NCI-H2171 treated with DMSO at 0.1 percent for 48 hours (cell line): ENCODE measurements at places on chromosomes 7 and 10.

- DNase-seq: no peak
Measured at GRCh38 chr10:27893358-27893954, 105.4 kb downstream of the ODAD2 start.

DNA sequence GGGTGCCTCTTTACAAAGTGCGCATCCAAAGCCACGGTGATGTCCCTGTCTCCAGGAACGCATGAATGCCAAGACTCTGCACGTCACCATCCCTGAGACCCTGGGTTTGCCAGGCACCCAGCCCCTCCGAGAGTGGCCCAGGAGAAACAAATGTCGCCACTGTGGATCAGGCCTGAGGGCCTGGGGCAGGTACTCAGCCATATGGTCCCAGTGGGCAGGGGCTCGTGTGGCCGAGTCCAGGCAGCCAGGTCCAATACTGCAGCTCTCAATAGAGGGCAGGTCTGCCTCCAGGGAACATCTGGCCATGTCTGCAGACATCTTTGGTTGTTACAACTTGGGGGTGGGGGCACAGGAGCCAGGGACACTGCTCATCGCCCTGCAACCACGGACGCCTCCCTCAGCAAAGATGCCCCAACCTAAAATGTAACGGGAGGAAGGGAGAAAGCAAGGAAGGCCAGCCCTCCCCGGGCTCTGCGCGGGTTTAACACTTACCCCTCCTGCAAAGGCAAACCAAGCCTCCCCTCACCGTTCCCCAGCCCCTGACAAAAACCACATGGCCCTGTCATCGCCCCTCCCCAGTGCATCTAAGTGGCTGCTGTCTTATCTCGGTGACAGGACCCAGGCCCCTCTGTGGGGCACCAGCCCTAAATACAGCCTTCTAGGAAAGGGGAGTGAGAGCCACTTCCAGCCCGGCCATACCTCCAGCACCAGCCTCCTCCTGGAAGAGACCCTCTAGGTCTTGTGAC, 10.3 kb upstream of the PAPOLB start:
- no peak for DNase-seq

- DNase-seq: peak; percentile 70
Measured at GRCh38 chr7:28641752-28642545, 229.6 kb downstream of the CREB5 start.

DNA sequence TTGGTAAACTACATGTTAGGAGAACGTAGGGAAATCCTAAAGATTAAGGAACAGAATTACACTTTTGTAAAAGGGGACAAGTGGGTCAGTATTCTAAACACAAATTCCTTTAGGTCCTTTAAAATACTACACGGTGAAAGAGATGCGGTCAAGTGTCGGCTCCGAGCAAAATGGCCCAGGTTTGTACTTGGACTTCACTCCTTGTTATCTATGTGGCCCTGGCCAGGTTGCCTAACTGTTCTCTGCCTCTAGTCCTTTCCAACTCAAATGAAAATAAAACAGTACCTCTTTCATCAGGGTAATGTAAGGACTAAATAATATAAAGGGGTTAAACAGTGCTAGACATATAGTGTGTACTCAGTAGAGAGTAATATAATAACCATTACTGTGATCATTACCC, 344.8 kb downstream of the PARD3 start:
- no peak for DNase-seq

GRCh38 chr10:28470873-28471651, 61.9 kb upstream of the WAC start:
- no peak for DNase-seq

- no peak for DNase-seq
Measured at GRCh38 chr7:17325364-17325763, 26.9 kb downstream of the AHR start.

DNA sequence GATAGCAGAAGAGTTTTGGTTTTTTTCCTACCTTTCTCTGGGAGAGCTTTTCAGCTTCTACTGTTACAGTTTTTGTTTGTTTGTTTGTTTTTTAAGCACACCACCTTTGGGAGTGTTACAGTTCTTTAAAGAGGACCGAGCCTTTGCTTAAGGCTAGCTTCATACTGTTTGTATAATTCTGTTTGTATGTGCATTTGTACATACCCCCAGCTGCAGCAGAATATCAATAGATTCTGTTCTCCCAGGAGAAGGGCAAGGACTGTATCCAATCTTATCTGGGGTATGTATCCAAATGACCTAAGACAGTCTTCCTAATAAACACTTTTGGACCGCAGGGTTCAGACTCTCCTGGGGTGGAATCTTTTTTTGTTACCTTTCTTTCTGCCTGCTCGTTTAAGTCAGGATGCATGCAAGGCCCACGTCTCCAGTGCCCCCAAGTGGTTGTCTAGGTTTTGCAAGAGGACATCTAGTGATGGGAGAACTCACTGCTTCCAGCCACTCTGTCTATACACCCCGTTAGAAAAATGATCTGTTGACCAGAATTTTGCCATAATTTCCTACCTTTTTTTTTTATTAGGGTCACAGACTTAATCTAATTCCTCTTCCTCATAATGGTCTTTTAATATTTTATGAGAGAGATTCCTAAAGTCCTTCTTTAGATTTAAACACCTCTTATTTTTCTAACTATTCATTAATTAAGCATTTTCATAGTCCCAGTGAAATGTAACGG, 23.9 kb downstream of the NRF1 start:
- peak; percentile 80 for DNase-seq

DNA sequence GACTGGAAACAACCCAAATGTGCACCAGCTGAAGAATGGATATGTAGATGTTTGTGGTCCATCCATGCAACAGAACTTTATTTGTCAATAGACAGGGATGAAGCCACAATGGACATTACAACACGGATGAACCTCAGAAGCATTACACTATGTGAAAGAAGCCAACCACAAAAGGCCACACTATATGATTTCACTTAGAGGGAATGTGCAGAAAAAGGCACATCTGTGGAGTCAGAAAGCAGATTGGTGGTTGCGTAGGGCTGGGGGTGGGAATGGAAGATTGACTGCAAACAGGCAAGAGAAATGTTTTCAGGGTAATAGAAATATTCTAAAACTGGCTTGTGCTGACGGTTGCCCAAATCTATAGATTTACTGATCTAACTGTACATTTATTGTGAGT, 34.3 kb upstream of the WASHC2A start:
- DNase-seq: no peak

DNA sequence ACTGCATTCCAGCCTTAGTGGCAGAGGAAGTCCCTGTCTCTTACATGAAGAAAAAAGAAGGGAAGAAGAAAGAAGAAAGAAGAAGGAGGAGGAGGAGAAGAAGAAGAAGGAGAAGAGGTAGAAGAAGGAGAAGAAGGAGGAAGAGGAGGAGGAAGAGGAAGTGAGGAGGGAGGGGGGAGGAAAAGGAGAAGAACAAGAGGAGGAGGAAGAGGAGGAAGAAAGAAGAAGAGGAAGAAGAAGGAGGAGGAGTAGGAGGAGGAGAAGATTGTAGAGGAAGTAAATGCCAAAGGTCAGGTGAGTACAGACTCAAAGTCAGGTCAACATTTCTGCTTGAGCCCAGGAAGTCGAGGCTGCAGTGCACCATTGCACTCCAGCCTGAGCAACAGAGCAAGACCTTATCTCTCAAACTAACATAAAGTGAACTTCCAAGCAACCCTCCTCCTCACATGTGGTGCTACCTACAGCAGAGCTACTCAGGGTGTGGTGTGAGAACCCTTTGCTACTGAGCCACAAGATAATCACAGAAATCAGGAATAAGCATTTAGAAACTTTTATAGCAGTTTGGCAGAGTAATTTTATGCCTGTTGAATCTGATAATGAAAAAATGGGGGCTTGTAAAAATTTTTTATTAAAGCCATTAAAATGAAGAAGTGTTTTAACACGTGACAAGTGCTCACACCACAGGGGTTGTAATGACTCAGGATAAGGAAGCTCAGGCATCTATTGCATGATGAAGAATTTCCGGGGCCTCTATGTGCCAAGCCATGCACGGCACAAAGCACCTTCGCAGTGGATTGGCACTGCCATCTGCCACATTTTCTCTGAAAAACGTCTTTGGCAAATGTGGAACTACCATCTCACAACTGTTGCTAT, 224.9 kb upstream of the AUTS2 start:
- DNase-seq: peak; percentile 19

- DNase-seq: peak; percentile 9
Measured at GRCh38 chr10:130021383-130021950, 57.4 kb upstream of the EBF3 start.

- no peak for DNase-seq
Measured at GRCh38 chr10:69645296-69646184, 15.5 kb downstream of the FAM241B start.

DNA sequence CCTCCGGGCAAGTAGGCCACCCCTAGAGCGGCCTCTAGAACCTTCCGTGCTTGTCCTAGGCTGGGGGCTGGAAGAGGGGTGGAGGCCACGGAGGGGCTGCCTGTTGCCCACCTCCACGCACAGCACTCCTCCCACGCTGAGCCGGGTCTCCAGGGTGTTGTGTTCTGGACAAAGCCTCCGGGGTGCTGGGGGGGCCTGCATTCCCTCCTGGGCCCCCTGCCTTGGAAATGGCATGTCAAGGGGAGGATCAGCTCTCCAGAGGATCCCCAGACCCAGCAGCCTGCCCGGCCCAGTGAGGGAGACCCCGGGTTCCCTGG, 8.1 kb upstream of the TTYH3 start:
- DNase-seq: no peak

DNA sequence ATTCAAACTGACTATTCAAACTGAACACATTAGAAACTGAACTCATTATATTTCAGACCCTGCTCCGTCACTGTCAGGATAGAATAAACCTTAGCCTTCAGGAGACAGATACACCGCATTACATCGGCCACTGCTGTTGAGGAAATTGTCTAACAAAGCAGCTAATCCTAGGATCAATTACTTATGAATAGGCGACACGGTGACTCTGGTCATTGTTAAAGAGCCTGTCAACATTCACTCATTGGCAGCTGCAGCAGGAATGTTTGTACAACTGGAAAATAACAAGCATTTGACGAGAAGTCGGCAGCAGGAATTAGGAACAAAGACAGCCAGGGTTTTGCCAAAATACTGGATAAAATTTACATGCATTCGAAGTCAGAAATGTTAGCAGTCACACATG, 112.0 kb upstream of the MKX start:
- no peak for DNase-seq

DNA sequence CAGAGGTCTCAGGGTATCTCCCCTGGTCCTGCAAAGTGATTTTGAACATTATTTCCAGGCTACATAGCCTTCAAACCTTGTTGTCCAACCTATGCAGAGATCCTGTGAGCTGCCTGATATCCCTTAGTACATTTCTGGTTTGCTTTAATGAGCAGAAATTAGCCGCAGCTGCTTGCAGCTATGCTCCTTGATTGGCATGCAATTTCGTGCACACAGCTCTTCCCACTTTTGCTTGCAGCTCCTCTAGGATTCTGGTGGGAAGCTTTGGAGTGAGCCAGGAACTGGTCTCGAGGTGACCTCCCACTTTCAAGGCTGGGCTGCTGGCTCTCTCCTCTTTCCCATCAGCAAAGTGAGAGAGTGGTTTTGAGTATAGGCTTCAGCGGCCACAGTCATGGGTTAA, 45.8 kb downstream of the OAT start:
- DNase-seq: no peak

DNA sequence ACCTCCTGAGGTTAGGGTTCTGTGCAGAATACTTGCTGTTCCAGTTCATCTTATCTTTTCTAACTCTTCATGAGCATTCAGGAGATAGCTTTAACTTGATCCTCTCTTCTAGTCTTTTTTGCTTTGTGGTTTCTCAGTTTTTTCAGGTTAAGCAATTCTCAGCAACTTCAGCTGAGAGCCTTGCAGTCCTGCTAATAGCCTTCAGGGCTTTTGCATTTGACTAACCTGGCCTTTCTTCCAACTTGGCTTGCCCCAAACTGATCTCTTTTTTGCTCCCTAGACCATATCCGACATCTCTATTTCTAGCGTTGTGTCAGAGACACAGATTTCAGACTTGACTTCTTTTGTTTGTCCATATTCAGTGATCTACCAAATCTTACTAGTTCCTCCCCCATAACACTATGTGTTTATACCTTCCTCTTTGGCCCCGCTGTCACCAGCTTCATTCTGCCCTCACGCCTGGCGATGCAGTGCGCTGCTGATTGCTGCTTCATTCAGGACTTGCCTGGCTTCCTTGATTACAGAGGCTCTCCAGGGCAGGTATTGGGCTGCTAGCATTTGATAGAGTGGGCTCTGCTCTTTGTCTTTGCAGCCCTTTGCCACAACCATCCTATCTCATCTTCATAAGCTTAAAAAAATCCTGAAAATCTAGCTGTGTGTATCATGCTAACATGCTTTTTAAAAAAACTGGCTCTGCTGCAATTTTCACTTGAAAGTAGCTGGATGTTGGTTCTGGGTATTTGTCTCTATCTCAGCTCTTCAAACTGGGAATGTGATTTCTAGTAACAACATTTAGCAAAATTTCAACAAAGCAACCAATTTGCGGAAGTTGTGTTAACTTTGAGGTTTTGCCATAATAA, 9.6 kb downstream of the CUL1 start:
- no peak for DNase-seq

- no peak for DNase-seq
Measured at GRCh38 chr10:22420787-22421517, 75.7 kb downstream of the SPAG6 start.

- peak; percentile 85 for DNase-seq
Measured at GRCh38 chr10:62804356-62805230, at the start of gene ADO. Gene ADO, plus strand, starts transcription at chr10:62804720. Its CDS starts 340 bp downstream, at chr10:62805060.
